ENCODE measurements at places on chromosomes 7 and 10. TPM values are rescaled to one million over a fixed set of nuclear protein-coding genes. Genes with fewer than 3 reads are reported as not detected.
A peak's percentile ranks its signal among the peaks of the same experiment; 100 is the strongest.

GRCh38 chr10:124057601-124058000, 35.8 kb downstream of the CHST15 start:
- no peak for DNase-seq

GNGT1 gene
- not detected for total RNA-seq

SFXN4 gene
- total RNA-seq = 18.5 TPM

DNA sequence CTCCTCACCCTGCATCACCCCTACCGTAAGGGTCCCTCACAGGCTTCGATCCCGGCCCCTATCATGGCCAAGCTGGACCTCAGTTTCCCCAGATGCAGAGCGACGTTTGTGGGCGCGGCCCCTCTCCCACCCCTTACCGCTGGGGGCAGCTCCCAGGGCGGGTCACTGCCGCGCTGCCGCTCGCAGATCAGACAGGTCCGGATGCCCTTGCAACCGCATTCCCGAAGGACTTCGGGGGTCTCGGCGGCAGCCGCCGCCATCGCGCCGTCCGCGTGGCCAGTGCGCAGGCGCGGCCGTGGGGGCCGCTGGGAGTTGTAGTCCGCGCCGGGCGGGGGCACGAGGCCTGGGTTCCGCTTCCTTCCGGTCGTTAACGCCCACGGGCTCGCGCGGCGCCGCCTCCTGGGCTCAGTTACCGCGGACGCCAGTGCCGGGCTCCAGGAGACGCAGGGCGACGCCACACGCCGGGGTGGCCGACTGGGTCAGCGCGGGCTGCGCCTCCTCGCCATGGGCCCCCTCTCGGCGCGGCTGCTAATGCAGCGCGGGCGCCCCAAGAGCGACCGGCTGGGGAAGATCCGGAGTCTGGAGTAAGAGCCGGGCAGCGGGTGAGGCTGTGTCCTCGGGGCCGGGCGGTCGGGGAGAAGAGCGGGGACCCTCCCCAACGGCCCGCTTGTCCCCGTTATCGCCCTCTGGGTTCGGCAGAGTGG, at the start of the genes ALKBH4 and LRWD1:
Gene ALKBH4 (minus strand): TSS at position 287 of the 704 bp plus-strand sequence. CDS start 27 bp downstream, at position 260.
Gene LRWD1 (plus strand): TSS at position 408 of the 704 bp plus-strand sequence. CDS start 97 bp downstream, at position 505.
- peak; percentile 99 for DNase-seq

MACC1 gene
- 7.4 TPM for total RNA-seq

DNA sequence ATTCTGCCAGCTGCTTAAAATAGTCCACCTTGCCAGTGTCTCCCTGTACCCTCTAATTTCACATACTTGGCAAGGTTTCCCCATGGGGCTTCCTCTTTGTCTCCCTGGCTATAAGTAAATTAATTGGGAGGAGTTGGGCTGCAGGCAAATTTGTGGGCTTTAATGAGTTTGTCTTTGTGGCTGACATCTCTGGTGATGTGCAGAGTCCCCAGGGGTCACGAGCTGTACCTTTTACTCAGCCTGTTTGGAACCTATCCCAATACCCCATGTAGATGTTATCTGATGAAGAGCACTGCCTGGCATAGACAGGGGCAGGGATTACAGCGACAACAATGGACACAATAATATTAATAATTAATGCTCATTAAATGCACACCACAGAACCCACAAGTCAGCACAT, 132.5 kb downstream of the SLIT1 start:
- DNase-seq = no peak

SPACDR gene
- total RNA-seq = 0.96 TPM

- peak; percentile 79 for DNase-seq
Observed at GRCh38 chr10:78533098-78533497, 499.4 kb downstream of the RPS24 start.

- DNase-seq = no peak
Observed at GRCh38 chr7:128692623-128693270, 20.7 kb downstream of the GARIN1A start.

DNA sequence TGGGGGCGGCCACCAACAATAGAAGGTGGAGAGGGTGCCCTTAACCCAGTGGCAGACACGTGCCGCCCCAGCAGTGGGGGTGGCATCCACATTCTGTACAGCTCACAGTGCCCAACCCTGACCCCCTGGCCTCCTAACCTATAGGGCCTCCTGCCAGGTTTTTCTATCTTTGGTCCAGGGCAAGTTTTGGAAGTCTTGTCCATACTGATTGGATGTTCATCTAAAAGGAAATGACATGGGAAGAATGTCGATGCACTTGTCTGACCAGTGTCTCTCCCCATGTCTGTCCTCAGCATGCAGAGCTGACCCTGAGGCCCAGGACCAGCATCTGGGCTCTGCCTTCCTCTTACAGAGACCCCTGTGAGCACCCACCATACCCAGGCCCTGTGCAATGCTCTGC, 32.3 kb upstream of the ANTXRL start:
- no peak for DNase-seq

GRCh38 chr10:126337251-126337810, 50.9 kb downstream of the ADAM12 start:
- DNase-seq = no peak

DNA sequence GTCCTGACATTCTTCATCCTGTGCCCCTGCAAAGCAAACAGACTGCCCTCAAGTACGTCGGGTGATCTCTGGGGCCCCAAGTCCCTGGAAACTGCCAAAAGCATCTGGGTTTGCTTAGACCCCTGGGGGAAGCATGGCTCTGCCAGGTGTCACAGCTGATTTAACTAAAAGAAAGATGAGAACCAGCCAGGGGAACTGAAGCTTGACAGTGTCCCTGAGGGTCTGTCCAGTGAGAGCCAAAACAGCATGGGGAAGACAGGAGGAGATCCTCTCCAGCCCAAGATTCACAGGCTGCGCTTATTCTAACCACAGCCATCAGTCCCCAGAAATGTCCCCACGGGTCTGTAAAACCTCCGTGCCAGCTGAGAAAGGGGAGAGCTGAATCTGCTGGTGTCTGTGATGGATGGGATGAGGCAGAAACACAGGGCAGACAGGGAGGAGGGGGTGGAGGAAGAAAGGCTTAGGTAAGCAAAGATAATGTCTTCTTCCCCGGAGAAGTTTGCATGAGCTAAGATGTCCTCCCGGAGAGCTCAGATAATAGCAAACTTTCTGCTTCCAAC, 21.3 kb downstream of the CCDC3 start:
- no peak for DNase-seq

DNA sequence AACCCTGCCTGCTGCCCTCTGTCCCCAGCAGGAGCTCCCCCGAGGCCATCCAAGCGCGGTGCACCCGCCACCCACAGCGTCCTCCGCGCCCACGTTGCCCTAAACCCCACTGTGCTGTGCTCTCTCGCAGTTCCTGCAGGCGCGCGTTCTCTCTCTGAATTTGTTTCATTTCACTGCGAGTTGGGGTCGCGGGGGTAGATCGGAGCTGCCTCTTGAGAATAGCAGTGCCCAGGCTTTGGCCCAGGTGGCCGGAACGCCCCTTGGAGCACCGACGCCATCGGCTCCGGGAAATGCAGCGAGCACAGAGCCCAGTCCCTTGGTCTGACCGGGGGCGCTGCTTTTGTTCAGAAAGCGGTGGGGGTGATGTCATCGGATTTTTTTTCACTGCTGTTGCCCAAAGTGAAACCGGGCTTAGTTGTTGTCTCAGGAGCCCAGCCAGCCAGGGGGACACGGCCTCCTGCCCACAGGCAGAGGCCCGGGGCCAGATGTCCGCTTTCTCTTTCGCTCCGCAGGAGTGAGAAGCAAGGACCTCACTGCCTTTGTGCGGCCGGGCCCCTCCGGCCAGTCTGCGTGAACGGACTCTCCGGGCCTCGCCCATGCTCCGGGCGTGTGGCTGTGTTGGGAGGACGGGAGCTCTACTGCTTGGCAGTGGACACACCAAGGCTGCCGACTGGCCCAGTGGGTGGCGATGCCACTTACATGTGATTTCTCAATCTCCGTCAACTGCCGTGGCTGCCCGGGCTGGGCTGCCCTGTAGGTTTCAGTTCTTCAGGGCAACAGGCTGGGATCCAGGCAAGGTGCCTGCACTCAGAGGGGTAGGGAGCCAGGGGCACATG, 43.1 kb downstream of the FOXK1 start:
- DNase-seq = no peak

TMEM176B gene
- 57.8 TPM for total RNA-seq

DNA sequence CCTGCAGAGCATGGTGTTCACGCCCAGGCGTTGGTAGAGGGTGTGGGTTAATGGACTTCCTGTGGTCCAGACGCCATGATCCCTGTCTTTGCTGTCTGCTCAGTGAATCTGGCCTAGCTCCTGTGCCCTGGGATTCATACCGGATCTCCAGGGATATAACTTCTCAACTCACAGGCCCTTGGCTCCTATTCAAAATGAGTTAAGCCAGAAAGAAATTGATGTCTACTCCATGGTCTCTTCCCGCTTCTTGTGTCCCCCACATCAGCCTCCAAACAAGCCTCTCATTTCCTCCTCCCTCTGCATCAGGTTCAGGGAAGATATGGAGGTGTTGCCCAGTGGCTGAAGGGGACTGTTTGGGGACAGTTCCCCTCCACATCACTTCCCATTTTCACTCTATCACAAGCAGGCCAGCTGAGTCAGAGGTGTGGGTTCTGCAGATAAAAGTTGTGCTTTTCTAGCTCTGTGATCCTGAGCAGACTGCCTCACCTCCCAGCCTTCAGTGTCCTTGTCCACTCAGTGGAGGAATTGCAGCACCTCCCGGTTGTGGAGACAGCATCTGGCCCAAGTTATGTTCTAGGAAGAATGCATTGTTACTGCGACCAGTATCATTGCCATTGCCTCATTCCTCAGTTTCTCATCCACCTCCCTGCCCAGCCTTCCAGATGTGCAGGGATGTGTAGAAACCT, 22.5 kb downstream of the AKR1E2 start:
- DNase-seq = no peak

- DNase-seq = no peak
Observed at GRCh38 chr10:78285226-78285625, 251.6 kb downstream of the RPS24 start.

DNA sequence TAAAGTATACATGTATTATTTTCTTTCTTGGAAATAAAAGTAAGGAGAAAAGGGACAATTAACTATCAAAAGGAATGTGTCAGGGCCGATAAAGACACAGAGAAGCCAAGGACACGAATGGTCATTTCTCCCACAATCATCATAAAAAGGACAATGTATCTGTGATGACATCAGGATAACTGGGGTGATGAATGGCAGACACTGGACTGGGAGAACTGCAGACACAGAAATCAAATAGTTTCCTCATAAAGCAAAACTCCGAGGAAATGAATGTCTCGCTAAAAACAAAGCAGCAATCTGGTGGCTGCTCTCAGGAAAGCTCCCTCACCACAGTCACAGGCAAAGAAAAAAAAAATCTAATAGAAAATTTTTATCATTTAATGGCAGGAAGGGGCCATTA, 69.3 kb upstream of the NPY start:
- no peak for DNase-seq

DNA sequence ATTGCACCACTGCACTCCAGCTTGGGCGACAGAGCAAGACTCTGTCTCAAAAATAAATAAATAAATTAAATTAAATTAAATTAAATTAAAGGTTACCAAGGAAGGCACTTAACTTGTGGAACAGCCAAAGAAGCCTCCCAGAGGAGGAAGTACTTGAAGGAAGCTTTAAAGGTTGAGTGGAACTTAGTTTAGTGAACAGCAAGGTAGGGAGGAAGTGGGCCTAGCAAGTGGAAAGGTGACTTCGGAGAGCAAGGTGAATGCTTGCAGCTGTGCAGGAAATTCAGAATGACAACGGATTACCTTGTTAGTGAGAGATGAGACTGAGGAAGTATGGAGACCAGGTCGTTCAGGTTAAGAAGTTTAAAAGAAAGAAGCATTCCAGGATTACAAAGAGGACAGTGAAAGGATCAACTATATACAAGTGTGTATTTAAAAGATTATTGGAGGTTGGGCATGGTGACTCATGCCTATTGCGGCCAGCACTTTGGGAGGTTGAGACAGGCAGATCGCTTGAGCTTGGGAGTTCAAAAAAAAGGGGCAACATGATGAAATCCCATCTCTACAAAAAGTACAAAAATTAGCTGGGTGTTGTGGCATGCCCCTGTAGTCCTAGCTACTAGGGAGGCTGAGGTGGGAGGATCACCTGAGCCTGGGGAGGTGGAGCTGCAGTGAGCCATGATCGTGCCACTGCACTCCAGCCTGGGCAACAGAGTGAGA, 12.8 kb upstream of the RPEL1 start:
- DNase-seq = no peak
